ENCODE measurements at places on chromosomes 5 and 9.

DNA sequence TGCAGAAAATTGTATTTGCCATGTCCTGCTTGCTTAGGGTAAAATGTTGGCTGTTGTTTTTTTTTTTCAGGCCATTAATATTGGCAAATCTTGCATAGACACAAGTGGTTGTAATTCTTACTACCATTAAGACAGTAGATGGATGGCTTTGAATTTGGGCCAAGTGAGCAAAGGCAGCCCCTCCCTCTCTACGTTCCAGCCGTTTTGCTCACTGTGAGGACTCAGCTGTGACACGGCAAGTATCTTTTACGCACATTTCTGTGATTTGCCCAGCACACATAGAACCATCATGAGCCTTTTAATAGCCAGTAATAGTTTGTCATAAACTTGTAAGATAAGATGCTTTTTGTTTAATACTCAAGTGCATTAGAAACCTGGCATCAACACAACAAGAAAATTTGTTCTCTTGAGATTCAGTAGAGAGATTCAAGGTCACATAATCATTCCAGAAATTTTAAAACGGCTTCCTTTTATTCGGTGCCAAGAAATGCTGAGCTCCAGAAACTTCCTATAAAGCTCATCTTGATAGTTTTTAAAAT lies 205.2 kb upstream of the ADCY2 start:
- no peak for DNase-seq

DNA sequence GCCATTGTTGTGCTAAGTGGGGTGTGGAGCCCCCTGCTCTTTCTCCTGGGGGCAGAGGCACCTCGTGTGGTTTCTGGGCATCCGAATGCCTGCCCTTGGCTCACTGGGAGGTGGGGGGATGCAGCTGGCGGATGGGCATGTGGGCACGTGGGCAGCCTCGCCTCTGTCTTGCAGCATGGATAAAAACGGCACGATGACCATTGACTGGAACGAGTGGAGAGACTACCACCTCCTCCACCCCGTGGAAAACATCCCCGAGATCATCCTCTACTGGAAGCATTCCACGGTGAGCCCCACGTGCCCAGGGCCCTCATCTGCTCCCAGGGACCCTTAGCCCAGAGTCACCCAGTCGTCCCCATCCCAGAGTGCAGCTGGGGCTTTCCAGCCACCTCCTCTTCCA lies 25.3 kb downstream of the PTGES2 start:
- DNase-seq: no peak

DNA sequence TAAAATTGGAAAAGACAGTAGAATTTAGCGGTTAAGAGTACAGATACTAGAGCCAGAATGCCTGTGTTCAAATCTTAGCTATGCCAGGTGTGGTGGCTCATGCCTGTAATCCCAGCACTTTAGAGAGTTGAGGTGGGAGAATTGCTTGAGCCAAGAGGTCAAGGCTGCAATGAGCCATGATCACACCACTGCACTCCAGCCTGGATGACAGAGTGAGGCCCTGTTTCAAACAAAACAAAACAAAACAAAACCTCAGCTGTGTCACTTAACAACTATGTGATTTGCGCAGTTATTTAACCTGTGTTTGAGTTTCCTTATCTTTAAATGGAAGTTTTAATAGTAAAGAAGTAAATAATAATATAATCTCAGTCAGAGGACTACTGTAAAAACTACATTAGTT lies 68.3 kb downstream of the TBCA start:
- DNase-seq: no peak

DNA sequence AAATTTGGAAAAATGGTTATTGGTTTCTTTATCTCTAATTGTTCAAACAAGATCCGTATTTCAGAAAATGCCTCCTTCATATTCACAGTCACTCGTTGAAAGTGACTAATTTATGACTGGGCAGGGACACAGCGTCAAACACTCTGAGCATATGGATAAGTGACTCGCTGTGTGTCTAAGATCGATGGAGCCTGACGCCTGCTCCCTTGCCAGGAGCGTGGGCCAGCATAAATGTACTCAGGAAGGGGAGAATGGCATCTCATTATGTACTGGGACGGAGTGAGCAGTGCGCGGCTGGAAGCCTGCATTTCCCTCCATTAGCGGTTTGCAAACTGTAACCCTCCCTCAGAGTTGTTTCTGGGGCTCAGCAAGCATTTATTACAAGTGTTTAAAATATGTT lies 79.8 kb upstream of the CAST start:
- no peak for DNase-seq

GRCh38 chr5:107982703-107983425 lies 312.1 kb upstream of the EFNA5 start:
- DNase-seq: no peak

Measured in activated T-helper 1 cell treated with anti-CD3 and anti-CD28 coated beads, Interleukin-2, amount 50 U/mL, for 16 hours (primary cell).